ENCODE measurements at places on chromosomes 7 and 10.

DNA sequence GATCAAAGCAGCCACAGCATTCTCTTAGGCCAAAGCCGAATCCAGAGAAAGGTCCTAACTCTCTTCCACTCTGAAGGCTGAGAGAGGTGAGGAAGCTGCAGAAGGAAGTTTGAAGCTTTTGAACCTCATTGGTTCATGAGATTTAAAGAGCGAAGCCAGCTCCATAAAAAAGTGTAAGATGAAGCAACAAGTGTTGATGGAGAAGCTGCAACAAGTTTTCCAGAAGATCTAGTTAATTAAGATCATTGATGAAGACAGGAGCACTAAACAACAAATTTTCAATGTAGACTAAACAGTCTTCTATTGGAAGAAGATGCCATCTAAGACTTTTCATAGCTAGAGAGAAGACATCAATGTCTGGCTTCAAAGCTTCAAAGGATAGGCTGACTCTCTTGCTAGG lies 17.7 kb upstream of the GALNTL5 start:
- DNase-seq: no peak

DNA sequence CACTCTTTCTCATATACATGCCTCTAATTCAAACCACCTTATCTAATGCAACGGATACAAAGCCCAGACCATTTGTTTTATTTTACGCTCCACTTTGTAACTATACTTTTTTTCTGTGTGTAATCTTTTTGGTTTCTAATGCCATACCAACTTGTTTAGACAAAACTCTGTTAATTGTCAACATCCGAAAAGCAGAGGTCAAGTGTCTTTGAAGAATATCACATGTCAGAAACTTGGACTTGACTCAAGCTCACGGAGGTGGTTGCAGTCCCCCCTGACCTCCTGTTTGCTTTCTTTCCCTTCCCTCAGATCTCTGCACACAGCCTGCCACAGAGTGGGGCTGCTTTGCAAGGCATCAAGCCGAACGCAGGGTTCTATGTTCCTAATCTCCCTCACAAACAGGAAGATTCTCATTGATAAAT lies 698.9 kb downstream of the PARD3 start:
- DNase-seq: peak; percentile 49

GRCh38 chr10:99958302-99958701 lies 51.4 kb downstream of the DNMBP start:
- no peak for DNase-seq

GRCh38 chr7:74020390-74020789 lies 7.6 kb upstream of the ELN start:
- DNase-seq: no peak

DNA sequence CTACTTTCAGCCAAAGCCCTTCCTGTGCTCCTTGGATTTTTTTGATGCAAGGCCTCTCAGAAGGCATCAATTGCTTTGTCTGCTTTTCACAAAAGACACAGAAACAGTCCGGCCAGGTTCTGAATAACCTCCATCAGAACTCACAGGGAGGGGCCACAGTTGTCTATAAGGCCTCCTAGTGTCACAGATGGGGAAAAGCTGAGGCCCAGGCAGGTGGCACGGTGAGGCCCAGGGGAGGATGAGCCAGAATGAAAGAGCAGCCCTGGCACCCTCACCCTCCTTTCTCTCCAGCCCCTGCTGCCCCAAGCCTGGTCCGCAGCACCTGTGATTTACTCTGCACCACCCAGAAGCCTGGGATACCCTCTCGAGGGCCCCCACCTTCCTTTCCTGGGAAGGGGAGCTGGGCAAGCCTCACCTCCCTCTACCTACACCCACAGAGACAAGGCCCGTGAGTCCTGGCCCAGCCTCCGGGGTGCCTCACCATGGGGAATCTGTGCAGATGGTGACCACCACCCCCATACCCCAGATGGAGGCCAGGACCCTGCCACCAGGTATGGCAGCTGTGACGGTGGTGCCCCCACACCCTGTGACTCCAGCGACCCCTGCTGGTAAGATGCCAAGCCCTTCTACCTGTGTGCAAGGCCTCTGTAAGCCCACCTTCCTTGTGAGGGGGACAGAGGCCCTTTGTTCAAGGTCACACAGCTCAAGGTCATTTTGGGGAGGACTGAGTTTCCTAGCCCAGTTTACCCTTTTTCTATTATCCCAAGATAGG lies 26.2 kb upstream of the ZNF467 start:
- DNase-seq: peak; percentile 53

DNA sequence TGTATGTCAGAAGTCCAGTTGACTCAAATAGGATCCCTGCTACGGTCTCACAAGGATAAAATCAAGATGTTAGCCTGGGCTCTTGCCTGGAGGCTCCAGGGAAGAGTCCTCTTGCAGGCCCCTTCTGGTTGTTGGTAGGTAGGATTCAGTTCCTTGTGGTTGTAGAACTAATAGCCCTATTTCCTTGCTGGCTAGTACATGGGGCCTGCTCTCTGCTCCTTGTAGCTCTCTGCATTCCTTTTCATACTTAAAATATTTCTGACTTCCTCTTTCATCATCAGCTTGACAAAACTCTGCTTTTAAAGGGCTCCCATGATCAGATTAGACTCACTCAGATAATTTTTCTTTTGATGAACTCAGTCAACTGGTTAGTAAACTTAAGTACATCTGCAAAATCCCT lies 756.7 kb downstream of the GATA3 start:
- no peak for DNase-seq

- no peak for DNase-seq
Observed at GRCh38 chr10:11837372-11838161, 14.4 kb downstream of the PROSER2 start.

DNA sequence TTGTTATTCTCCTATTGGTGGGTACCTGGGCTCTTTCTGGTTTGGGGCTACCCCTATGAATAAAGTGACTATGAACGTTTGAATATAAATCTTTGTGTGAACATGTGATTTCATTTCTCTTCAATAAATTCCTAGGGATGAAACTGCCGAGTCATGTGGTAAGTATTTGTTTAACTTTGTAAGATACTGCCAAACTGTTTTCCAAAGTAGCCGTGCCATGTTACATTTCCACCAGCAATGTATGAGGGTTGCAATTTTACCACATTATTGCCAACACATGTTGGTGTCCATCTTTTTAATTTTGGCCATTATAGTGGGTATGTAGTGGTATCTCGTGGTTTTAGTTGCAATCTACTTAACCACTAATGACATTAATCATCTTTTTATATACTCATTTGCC lies 94.7 kb downstream of the ZNRF2 start:
- no peak for DNase-seq

- DNase-seq: no peak
Observed at GRCh38 chr7:143410521-143411004, 1.9 kb upstream of the EPHA1 start.

- no peak for DNase-seq
Observed at GRCh38 chr7:6477318-6477660, 29.5 kb upstream of the DAGLB start.

- DNase-seq: no peak
Observed at GRCh38 chr10:125266541-125266940, 106.2 kb upstream of the CTBP2 start.

DNA sequence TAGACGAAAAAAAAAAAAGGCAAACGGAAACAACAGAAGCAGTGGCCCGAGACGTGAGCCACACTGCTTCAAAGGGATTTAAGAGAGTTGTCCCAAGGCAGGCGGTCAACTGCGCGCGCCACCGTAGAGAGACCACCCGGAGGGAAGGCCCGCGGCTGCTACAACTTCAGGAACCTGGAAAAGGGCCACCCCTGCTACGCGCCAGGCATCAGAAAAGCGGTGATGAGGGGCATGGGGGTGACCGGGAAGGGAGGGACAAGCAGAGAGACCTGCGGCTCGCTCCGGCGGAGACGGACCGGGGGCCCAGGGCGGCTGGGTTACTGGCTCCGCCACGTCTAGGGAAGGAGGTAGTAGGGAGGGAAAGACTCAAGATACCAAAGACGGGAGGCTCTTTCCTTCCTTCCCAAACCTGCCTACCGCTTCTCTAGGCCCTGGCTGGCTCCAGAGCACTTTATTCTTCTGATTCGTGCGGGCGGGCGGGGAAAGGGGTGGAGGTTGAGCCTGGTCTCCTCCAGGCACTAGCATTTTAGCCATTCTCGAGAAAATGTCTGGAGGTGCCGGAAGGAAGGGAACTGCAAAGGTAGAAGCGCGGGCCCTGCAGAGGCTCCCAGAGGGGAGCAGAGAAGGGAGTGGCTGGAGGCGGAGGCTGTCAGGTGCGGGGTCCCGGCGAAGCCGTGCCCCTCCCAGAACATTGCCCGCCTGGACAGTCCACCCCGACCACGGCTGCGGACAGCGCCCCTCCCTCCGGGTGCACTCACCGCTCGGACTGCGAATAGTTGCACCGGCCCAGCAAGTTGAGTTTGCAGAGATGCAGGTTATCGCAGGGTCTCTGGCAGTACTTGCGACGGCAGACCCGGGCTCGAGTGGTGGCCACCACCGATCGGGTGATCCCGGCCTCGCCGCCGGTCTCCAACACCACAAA lies 993 bp downstream of the ZC3HAV1 start:
- peak; percentile 34 for DNase-seq

GRCh38 chr10:5751601-5752253 lies 61.5 kb downstream of the GDI2 start:
- no peak for DNase-seq

DNA sequence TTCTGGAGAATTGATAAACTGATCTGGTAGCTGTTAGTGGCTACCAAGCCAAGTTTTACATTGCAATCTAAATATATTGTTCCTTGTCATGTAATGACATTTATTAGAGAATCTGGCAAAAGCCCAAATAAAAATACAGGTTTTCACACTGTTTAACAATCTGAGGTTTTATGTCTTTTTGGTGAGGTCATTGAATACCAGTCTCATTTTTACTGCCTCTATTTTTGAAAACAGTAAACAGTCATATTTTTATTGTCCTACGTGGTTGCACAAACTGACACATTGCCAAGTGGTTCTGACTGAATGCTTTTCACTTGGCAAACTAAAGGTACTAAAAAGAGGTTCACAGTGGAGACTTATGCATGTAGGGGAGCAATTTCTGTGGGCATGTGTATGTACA lies 157.5 kb downstream of the PRKG1 start:
- DNase-seq: no peak

- no peak for DNase-seq
Observed at GRCh38 chr7:140333223-140333622, 65.1 kb downstream of the SLC37A3 start.

- no peak for DNase-seq
Observed at GRCh38 chr7:131533151-131533559, 23.3 kb downstream of the PODXL start.

- DNase-seq: no peak
Observed at GRCh38 chr10:49498425-49498824, 40.5 kb downstream of the ERCC6 start.

- peak; percentile 25 for DNase-seq
Observed at GRCh38 chr10:66877361-66877760, 48.5 kb upstream of the LRRTM3 start.

- no peak for DNase-seq
Observed at GRCh38 chr10:69234447-69234846, 14.3 kb downstream of the HKDC1 start.

DNA sequence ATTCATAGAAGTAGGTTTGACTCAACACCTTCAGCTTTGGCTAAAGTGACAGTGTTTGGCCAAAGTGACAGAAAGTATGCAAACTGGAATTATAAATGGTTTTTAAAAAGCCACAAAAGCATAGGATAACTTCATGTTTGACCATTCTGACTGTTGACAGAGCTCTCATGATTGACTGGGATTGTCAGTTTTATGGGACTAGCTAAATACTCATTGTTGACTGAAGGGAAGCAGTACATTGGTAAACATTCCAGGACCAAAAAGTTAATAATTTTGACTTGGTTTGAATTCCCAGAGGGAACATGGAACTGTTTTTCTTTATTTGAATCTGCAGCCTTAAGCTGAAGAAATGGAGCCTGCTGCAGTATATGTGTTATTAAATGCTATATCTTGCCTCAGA lies 84.6 kb upstream of the STEAP4 start:
- no peak for DNase-seq

DNA sequence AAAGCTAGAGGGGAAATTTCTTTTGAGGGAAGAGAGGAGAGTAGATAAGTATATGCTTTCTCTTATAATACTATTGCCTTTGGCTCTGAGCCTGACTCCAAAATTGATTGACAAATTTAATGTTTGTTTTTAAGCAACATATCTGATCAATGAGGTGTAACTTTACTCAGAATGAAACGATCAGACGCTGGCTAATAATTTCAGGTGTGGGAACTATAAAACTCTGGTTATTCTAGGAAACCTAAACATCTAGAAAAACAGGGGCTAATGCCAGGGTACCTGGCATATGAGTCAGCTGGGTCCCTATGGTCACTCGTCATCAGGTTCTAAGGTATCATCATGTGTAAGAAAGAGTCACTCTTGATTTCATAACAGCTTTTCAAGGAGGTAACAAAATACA lies 139.7 kb downstream of the ATE1 start:
- DNase-seq: no peak

- DNase-seq: no peak
Observed at GRCh38 chr10:130371666-130372065, 235.5 kb downstream of the GLRX3 start.

DNA sequence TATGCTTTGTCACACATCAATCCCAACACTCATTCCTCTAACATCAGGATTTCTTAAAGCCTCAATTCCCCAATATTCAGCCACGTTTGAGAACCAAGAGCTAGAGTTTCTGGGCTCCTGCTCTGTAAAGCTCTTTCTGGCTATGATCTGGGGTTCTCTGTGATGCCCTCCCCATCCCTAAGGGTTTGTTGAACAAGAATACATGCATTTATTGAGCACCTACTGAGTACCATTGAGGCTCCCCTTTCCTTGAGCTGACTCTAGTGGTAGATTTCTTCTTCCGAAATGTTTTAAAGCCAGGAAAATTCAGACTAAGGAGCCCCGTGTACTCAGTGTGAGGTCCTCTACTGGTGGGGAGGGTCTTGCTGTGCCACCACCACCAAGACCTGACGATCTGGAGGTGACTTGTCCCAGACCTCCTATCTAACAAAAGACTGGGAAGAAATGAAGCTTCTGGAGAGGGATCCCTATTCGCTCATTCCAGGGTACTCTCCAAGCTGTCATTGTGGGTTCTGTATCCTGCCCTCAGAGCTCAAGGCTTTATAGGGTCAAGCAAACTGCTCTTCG lies 23.1 kb upstream of the SRGN start:
- no peak for DNase-seq

DNA sequence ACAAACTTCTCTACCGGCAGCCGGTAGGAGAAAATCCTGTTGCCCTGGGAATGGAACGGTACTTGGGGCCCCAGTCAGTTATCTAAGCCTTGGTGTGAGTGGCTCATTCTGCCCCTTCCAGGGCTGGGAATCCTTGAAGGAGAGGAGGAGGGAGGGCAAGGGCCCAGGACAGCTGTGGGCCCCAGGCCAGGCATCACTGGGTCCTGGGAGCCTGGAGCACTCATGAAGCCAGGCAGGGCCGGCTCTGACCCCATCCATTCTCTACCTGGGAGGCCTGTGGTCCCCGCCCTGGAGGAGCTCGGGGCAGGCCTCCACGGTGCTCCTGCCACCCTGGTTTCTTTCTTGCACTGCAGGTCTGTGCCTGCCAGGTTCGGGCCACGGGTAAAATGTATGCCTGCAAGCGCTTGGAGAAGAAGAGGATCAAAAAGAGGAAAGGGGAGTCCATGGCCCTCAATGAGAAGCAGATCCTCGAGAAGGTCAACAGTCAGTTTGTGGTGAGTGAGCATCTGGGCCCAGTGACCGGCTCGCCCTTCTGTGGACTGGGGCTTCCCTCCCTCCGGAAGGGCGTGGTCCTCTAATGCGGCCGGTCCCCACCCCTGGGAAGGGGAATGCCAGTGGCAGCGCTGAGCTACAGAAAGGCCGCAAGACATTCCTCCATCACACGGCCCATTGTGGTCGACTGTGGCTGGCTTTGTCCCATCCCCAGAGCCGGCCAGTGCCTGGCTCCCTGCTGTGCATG lies 111.3 kb downstream of the RGS10 start:
- DNase-seq: no peak

GRCh38 chr7:151405056-151405455 lies 4.8 kb downstream of the WDR86 start:
- no peak for DNase-seq

- DNase-seq: no peak
Observed at GRCh38 chr10:122460891-122461293, 461 bp upstream of the HTRA1 start.

Measured in hepatocyte (in vitro differentiated cells).